ENCODE measurements at places on chromosomes 6 and 20.

DNA sequence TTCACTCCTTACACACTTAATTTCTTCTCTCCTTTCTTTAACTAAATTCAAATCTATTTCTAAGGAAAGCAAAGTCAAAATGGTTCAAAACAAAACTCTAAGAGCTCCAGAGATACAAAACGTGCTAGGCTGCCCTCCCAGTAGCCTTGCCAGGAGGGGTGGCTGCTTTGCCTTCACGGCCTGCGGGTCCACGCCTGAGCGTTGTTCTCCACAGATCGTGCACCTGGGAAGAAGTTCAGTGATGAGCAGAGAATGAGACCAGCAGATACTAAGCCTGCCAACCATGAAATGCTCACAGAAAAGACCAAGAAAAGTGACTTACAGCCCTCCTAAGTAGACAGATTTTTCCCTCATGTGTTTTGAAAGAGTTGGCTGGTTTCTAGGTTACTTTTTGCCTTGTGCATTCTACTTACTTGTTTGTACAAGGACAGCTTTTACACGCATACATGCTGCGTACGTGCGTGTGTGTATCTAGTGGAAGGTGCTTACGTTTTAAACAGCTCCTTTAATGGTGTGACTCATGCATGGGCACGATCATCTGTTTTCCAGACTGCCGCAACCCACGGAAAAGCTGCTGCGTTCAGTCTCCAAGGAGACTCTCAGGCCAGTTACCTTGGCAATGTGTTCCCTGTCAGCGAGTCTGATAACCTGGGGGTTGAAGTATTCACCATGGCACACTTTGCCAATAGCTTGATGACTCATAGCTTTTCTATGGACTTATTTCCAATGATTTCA lies 32.4 kb upstream of the PBOV1 start:
- DNase-seq = no peak

DNA sequence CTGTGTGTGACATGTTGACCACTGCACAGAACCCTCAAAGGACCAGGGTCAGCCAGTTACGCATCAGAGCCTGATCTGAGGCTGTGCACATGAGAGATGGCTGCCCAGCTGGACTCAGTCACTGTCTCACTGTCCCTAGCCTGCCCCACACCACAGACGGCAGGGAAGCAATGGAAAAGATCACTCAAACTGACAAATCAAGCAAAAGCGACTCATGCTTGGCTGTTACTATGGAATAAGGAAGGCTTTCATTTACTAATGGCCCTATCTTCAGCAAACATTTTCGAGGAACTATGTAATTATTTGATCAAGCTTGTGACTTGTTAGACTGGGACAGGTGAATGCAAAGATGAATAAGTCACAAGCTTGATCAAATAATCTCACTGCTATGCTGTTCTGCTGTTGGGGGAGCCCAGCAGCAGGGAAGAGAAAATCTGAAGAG lies 137.0 kb downstream of the SLC23A2 start:
- no peak for DNase-seq

GRCh38 chr6:87093199-87093598 lies 1.7 kb downstream of the CGA start:
- no peak for DNase-seq

DNA sequence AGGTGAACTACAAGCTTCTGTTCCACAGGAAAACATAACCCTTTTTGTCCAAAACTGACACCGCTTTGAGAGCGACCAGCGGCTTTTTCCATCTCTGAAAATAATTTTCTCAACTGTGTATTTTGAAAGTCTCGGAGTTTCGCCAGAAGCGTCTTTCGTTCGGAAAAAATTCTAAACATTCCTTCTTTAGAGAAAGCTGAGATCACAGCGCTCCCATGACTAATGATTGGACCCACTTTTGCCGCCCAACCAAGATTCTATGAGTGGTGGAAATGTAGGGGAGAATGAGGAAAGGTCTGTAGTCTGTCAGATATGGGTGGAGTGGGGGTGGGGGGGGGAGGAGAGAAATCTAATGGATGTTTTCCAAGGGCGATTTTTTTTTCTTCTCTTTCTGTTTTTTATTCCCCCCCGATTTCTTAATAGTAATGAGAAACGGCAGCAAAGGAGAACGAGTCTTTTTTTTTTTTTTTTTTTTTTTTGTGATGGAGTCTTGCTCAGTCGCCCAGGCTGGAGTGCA lies 189.3 kb downstream of the TRIM27 start:
- DNase-seq = no peak

GRCh38 chr6:88704980-88705379 lies 258.4 kb downstream of the RNGTT start:
- DNase-seq = no peak

All from SK-N-MC (cell line).